ENCODE measurements at places on chromosomes 11 and 22.

DNA sequence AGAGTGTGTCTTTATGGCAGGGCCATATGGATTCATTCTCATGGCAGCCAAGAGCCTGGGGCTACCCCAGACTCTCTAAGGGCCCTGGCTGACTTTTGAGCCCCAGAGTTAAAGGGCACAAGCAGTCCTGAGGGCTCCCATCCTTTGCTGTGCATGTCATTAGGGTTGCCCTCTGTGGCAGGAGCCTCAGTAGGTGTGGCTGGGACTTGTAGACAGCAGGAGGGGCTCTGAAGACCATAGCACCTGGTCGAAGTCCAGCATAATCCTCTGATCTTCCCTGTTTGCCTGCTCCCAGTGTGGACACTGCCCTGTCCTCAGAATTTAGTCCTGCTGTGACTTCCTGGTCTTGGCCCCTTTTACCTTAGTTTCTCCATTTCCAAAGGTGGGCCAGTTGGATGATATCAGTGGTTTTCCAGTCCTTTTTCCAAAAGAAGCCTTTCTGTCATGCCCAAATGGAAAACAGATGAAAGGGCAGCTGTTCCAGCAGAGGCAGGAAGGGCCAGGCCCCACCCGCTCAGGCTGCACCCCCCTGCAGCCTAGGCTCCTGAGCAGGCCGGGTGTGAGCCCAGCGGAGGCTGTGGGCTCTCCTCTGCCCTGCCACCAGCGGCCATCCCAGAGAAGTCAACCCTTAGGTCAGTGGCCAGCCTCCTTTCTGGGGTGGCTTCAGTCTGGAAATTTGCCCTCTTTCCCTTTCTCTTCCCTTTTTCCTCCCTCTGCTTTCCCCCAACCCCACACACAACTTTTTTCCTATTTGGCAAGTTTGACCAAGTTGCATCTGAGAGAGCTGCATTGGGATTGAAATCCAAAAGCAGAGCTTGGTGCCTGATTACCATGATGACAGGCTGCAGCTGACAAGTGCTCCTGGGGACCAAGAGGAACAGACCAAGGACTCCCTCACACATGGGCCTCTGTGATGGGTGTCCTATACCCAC is 32.8 kb upstream of the SUSD2 start:
- no peak for DNase-seq

DNA sequence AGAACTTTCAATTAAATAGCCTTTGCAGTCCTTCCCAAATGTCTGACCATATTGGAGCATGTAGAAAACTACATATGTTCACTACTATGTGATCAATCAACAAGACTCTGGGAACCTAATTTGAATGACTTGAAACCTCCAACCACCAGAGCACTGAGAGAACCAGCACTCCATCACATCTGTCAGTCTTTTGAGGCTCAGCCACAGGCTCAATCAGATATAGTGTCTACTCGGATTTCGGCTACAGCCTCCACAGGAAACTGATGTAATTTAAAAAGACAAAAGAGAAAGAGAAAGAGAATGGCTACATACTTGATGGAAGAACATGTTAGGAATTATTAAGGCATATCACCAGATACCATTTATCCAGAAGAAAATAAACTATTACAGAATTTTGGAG is 859.0 kb downstream of the FAM181B start:
- DNase-seq, result no peak

DNA sequence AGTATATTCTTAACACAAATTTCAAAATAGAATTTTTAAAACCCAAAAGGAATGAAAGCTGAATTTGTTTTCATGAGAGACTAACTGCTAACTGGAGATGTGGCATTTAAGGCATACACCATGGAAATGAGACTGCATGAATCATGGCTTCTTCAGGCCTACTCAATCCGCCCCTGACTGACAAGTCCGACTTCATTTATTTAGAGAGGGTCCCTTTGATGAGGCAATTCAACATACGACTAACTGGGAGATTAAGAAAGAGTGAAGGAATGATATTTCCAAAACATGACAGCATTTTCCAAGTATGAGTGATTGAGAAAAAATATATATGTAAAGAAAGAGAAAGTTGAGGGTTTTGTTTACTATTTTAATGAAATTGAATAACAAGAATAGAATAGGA is 720.1 kb downstream of the DLG2 start:
- DNase-seq, result no peak

GRCh38 chr11:69129647-69130046 is 26.1 kb upstream of the SMIM38 start:
- DNase-seq, result no peak

GRCh38 chr11:111541254-111542061 is 938 bp downstream of the LAYN start:
- DNase-seq, result no peak

DNA sequence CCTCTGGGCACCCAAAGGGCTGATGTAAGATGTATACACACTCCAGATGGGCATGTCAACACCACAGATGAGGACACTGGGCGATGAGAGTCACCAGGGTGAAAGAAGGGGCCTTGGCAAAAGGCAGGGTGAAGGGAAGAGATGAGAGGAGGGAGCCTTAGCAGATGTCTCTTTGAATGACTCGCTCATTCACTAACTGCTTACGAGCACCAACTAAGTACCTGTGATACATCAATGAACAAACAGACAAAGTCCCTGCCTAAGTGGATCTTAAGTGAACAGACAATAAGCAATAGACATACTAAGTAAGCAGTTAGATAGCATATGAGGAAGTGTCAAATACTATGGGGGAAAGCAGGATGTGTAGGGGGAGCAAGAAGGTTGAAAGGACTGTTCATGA is 7.5 kb downstream of the ME3 start:
- DNase-seq, result no peak

- no peak for DNase-seq
These were observed 31.4 kb downstream of the HSPA8 start for GRCh38 chr11:123030517-123030916.

DNA sequence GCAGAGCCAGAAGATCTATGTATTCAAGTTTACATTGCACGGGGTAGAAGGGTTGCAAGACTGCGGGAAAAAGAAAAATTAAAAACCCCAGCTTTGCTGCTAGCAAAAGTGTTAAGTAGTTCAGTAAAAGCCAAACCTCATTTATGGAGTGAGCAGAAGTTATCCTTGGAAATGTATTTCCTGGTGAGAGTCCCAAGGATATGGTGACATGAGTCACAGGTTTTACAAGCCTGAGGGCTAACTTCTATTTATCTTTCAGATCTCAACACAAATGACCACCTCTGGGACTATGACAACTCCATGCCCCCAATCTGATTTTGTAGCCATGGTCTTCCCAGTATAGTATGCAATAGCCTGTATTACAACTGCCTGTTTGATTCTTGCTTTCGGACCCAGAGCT is 26.1 kb downstream of the ABTB2 start:
- DNase-seq, result no peak

DNA sequence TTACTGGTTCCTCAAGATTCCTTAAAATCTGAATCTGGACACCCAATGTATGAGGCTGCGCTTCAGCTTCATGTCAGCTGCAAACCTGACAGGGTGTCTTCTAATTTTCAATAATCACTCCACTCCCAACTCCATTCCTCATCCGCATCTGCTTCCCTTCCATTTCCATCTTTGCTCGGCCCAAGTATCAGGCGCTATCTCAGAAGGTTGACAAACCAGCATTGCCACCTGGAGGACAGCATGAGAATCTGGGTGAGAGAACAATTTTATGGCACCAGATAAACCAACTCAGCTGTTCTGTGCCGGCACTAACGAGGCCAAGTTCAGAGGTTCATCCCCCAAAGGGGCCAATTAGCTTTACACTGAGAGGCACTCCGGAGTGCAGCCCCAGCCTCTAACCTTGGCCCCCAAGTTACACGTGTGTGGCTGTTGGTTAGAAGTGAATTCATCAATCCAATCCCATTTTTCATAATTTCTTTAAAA is 79.1 kb upstream of the LMO2 start:
- DNase-seq, result peak; percentile 51

DNA sequence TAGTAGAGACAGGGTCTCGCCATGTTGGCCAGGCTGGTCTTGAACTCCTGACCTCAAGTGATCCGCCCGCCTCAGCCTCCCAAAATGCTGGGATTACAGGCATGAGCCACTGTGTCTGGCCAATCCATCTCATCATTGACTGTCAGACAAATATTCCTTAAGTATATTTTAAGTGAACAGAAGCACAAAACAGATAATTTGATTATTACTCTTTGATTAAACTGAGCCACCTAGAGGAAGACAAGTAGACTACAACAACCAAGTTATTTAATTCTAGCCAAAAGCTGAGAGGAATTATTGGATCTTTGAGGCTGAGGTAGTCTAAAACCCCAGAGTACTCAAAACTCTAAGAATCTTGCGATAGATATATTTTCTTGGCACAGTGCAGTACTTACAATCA is 1.2 kb downstream of the ACRV1 start:
- no peak for DNase-seq

- DNase-seq, result no peak
These were observed 16.5 kb upstream of the TNRC6B start for GRCh38 chr22:40161194-40161593.

DNA sequence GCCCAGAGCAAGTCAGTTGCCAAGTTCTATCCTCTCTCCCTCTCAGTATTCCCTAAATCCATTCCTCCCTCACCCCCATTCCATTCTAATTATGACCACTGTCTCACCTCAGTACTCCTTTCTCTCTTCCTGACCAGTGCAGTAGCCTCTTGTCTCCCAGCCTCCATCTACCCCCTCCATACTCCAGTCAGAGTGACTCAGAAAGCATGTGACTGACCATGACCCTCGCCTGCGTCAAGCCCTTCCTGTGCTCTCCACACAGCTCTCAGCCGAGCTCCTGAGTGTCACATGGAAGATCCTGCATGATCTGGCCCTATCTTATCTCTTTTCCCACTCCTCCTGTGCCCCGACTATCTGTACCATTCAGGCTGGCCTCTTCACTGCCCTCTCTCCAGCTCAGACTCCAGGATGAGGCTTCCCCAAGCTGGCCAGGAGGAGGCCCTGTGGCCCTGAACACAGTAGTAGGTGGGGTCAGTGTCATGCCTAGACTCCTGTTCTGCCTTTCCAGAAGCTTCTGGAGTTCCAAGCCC is 42.6 kb downstream of the NEU3 start:
- DNase-seq, result peak; percentile 33

GRCh38 chr11:36751335-36751781 is 153.3 kb upstream of the RAG2 start:
- DNase-seq, result no peak

DNA sequence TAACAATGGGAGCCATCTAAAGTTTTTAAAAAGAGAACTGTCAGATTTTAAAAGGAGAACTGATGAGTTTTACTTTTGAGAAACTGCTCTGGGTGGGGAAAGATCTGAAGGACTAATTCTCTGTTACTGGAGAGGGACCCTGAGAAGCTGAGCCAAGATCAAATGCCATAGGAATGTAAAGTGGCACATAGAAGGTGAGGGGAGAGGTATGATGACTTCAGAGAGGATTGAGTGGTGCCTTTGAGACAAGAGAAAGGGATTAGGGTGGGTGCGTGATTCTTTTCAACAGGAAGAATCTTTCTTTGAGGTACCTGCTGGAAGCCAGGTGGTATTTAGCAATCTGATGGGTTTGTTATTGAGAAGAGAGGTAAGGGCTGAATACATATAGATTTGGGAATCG is 9.0 kb downstream of the CRKL start:
- no peak for DNase-seq

GRCh38 chr11:22808571-22809197 is 20.9 kb downstream of the SVIP start:
- no peak for DNase-seq

GRCh38 chr22:43554259-43554636 is 142.4 kb downstream of the MPPED1 start:
- DNase-seq, result no peak

DNA sequence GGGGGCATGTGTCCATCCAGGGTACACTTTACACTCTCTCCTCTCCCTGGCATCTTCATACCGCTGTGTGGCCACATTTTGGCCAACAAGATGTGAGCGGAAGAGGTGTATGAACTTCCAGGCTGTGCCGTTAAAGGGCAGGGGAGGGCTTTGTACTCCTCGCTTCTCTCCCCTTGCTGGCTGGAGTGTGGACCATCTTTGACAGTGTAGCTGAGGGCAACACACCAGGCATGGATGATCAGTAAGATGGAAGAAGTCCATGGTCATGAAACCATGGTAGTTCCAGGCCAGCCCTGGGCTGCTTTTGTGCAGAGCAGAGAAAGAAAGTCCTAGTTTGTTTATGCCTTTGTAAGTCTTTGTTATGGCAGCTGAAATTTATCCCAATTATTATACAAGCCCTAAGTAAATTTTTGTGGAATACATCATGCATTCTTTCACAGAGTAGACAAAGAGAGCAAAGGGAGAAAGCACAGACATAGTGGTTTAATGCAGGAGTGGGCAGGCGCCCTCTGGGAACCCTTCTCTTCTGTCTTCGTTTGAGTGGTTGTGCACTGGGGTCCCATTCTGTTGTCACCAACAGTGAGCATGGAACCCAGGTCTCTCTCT is 70.4 kb downstream of the FBXO7 start:
- no peak for DNase-seq

DNA sequence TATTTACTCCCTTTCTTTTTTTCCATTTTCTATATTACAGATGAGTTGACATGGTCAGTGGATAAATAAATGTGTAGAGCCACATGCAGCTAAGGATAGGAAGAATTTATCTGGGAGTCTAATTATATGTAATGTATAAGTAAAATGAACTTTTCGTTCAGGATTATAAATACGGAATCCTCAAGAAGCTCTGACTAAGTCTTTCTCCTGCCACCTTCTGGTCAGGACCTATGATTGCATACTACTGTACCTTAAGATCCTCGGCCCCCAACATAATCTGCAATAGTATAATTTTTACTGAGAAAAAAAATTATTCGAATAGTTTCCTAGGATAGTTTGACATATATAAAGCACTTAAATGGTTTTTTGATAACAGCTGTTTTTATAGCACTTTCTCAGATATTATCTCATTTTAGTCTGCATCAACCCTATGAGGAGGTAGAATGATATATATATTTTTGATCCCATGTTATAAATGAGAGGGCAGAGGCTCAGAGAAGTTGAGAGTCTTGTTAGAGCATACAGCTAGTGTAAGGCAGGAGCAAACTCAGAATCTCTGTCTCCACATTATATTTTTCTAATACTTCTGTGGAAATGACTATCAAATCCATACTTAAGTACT is 36.1 kb downstream of the CCDC90B start:
- DNase-seq, result peak; percentile 29

GRCh38 chr22:27474711-27475547 is 326.6 kb downstream of the MN1 start:
- DNase-seq, result no peak

DNA sequence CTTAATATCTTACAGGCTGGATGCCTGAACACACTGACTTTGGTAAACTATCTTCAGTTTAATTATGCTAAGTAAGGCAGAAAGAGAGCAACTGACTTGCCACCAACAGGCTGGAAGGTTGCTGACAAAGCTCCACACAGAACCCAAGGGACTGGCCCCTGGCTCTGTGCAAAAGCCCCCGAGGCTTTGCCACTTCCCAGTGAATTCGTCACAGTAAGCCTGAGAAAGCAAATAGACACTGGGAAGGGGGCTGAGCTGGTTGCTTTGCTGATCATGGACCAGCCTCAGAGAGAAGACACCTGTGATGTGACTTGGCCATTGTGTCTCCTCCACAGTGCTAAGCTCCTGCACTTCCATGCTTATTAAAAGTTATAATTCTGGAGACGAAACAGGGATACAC is 91.7 kb downstream of the BLID start:
- no peak for DNase-seq

- DNase-seq, result no peak
These were observed 48.8 kb upstream of the FIBIN start for GRCh38 chr11:26944866-26945664.
